Stimulated activated naive CD4-positive, alpha-beta T cell treated with Interleukin-2 at 50 U/mL for 16 hours (primary cell): ENCODE measurements at places on chromosomes 12 and 14.

- no peak for DNase-seq
Measured at GRCh38 chr14:33967138-33967537, 16.3 kb upstream of the EGLN3 start.

DNA sequence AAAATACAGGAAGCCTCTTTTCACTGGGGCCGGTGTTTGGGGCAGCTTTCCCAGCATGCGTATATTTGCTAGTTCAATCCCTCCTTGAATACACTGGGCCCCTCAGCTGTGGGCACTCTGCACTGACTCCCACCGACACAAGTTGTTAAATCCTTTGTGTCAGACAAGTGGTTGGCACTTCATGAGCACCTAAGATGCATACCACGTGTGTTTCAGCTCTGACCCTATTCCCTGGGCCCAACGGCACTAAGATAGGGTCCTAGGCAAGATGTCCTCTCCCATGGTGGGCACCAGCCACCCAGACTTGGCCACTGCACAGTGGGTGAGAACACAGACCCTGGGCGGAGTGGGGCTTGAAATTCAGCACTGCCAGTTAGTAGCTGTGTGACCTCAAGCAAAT, 173.8 kb downstream of the BCL11B start:
- DNase-seq = no peak

DNA sequence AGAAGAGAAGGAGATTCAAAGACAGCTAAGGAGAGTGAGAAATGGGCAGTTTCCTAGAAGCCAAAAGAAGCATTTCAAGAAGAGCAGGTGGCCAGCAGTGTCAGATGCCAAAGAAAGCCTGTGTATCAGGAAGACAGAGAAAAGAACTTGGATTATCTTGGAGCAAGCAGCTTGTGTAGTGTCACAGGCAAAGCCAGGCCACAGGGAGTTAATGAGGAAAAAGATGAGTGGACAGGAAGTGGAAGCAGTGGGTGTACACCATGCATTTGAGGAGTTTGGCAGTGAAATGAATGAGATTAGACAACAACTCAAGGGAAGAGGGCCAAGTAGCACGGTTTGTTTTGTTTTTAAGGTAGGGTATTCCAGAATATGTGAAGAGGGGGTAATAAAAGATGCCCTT, 5.6 kb upstream of the MYH7 start:
- DNase-seq = no peak

GRCh38 chr12:666766-667308, 3.6 kb upstream of the NINJ2 start:
- DNase-seq = peak; percentile 48

GRCh38 chr12:124906606-124907261, 7.7 kb downstream of the UBC start:
- no peak for DNase-seq
